ENCODE measurements at places on chromosomes 7 and 10.
A peak's percentile ranks its signal among the peaks of the same experiment; 100 is the strongest.

GRCh38 chr10:92811986-92812385, 36.3 kb upstream of the EXOC6 start:
- no peak for DNase-seq

DNA sequence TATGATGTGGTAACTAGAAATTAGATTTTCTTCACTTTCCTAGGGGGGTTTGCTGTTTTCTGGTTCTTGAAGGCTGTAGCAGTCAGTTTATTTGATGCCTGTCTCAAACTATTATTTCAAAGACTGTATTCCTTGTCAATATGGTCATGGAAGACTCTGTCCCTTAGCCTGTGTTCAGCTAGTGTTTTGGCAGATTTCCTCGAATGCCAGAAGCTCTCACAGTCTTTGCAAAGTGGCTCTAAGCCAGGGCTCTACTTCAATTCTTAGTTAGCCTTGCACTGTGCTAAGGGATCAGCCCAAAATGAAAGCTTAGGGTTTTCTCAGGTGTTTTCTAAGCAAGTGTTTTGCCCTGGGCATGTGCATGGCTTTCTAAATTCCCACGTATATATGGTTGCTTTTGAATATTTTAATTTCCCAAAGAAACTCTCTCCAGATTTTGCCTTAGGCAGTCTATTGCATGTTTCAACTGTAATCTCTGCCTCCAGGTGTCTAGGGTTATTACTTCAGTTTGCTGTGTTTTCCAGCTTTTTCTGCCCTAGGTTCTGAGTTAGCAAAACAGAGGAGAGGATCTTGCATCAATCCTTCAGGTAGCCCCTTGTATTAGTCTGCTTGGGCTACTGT, 7.2 kb upstream of the C1GALT1 start:
- no peak for DNase-seq

- no peak for DNase-seq
These were observed 162.6 kb downstream of the SDK1 start for GRCh38 chr7:3463696-3464095.

- peak; percentile 73 for DNase-seq
These were observed 14.8 kb downstream of the ADAM8 start for GRCh38 chr10:133261726-133262325.

DNA sequence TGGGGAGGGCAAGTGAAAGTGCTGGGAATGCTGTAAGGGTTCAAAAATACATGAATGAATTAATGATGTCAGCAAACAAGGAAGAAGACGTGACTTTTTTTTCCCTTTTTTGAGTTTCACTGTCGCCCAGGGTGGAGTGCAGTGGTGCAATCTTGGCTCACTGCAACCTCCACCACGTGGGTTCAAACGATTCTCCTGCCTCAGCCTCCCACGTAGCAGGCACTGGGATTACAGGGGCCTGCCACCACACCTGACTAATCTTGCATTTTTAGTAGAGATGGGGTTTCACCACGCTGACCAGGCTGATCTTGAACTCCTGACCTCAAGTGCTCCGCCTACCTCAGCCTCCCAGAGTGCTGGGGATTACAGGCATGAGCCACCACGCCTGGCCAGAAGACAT, 30.0 kb downstream of the DENND10 start:
- DNase-seq: no peak

DNA sequence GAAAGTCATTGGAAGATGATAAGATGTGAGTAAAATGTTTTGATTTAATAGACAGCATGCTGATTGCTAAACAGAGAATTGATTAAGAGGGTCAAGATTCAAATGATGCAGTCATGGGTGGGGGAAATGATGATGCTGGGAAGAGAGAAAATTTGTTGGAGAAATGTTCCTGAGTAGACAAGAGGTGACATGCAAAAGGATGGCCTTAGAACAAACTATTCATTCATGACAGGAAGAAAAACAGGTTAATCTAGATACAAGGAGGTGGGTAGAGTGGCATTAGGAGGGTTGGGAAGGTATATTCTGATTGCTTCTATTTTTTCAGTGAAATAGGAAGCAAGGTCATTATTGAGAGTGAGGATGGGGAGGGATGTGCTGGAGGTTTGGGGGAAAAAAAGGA, 146.7 kb downstream of the SEM1 start:
- no peak for DNase-seq
